ENCODE measurements at places on chromosomes 16 and 17. TPM values are rescaled to one million over a fixed set of nuclear protein-coding genes. Genes with fewer than 3 reads are reported as not detected.

- DNase-seq, result peak; percentile 83
These were observed 519.4 kb upstream of the WSB1 start for GRCh38 chr17:26774291-26775218.

The CPHXL2 gene
- total RNA-seq, result not detected

The WSCD1 gene
- total RNA-seq, result 3.9 TPM

- no peak for DNase-seq
These were observed 12.4 kb upstream of the CCR7 start for GRCh38 chr17:40577611-40578065.

- no peak for DNase-seq
These were observed 393.5 kb downstream of the UTP18 start for GRCh38 chr17:51653878-51654277.

DNA sequence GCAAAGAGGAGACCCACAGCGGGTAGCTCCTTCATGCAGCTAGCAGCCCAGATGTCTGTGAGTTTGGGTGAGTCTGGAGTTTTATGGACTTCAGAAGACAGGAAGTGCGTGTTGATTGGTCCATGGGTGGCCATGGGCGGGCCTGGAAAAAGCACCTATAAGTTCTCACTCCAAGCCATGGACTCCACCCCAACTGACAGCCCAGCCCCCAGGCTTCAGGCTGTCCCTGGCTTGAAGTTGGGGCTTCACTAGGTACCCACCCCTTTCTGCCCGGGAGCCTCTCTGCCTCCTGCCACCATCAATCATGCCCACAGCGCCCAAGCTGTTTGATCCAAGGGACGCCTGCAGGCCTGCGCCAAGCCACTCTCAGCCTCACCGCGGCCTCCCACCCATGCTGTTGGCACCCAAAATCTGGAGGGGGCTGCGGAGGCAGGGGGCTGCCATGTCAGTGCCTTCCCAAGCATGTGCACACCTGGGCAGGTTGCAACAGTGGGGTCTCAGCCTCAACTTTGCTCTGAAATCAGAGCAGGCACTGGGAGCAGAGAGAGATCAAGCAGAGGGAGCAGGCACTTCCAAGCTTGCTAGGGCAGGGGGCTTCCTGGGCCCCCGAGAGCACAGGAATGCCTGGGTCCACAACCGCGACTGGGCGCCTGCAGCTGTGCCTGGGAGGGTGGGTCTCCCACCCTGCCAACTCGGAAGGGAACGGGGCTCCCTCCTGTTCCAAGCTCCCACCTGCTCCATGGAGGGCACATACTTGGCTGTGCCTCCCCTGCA, 1503.7 kb downstream of the CDH11 start:
- DNase-seq, result no peak

DNA sequence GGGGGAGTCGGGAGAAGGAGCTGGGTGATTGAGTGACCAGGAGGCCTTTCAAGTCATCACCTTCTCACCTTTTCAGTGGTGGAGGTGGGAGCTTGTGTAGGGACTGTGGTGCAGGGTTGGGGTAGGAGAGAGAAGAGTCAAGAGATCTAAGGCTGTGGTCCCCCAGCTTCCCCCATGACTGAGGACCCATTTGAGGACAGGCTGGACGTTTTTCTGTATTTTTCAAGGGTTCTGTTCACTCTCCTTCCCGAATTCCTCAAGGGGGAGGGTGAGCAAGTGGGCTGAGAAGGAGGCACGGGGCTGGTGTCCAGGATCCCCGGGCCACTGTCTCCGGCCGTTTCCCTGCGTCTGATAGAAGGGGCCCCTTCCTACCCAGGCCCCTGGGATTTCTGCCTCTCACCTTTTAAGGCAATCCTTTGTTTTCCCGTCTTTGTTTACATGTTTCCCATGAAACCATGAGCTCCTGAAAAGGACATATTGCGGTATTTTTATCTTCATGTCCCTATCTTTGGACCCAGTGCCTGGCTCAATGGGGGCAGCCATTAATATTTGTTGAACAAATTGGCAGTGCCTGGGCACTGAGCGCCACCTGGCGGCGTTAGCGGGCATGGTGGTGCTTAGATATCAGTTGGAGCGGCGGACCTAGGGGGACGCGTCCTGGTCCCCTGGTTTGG, 9.2 kb upstream of the CD300A start:
- no peak for DNase-seq

DNA sequence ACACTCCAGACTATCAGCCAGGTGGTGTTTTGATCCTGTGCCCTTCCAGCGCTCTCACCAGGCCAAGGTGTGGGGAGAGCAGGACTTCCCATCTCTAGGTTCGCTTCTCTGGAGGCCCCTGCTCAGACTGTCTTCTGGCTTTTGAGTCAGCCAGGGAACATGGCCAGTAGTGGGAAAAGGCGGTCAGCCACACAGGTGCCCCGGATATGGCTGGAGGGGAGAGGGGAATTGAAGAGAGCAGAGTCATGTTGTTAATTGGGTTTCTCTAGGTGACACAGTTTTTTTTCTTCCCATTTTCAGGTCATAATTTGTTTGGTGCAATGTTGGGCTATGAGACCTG, 1.5 kb downstream of the MINK1 start:
- no peak for DNase-seq

DNA sequence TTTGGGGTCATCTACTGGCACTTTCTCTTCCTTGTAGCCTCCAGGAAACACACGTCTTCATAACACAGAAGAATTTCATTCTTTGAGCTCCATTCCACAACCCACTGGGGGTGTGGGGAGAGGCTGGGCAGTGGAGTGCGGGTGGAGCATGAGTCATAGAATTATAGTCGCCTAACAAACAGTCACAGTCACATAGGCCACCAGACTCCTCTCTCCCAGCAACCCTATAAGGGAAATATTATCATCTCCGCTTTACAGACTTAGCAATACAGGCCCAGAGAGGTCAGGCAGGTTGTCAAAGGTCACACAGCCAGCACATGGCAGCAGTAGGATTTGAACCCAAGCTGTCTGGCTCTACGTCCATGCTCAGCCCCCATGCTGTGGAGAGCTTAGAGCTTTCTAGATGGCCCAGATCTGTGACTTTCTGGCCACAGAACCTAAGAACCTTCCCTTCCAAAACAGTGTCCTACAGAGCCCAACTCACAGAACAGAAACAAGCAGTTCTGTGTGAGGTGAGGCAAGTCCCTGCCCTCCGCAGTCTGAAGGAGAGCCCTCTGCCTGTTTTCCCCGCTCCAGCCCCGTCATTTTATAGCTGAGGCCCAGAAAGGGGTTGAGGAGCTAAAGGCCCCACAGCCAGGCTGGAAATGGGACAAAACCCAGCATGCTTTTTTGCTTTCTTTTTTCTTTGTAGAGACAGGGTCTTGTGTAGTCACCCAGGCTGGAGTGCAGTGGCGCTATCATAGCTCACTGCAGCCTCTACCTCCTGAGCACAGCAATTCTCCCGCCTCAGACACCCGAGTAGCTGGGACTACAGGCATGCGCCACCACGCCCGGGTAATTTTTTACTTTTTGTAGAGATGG, 10.7 kb upstream of the LITAF start:
- no peak for DNase-seq

DNA sequence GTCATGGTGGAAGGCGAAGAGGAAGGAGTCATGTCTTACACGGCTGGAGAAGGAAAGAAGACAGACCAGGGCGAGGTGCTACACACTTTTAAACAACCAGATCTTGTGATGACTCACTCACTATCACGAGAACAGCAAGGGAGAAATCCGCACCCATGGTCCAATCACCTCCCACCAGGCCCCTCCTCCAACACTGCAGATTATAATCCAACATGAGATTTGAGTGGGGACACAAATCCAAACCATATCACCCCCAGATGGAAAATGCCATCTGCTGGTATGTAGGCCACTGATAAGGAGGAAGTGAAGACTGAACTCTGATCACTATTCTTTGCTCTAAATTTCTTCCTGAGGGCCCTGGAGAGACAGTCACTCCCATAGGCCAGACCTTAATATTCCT, 7.5 kb upstream of the ITGAX start:
- DNase-seq, result no peak

DNA sequence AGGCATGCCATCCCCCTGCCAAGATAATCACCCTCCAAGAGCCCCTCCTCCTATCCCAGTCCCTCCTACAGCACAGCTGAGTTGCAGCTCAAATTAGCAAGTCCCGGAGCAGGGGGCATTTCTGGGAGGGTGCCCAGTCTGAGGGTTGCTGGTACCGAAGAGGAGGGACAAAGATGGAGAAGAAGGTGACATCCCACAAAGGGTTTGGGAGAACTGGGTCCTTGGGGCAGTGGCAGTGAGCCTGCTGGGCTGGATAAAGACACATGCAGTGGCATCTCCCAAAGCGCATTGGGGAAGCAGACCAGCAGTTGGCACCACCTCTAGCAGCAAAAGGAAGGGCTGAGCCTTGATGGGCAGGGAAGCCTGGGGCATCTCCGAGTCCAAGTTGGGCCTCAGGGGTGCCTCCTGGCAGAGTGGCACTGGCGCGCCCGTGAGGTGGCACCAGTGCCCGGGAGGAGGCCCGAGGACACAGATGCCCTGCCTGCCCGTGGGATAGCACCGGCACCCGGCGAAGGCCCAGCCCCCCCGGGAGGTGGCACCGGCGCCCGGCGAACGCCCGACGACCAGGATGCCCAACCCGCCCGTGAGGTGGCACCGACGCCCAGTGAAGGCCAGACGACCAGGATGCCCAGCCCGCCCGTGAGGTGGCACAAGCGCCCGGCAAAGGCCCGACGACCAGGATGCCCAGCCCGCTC, 622 bp downstream of the TOM1L2 start:
- no peak for DNase-seq

The HS3ST3A1 gene
- 0.22 TPM for total RNA-seq

The MEIOC gene
- not detected for total RNA-seq

DNA sequence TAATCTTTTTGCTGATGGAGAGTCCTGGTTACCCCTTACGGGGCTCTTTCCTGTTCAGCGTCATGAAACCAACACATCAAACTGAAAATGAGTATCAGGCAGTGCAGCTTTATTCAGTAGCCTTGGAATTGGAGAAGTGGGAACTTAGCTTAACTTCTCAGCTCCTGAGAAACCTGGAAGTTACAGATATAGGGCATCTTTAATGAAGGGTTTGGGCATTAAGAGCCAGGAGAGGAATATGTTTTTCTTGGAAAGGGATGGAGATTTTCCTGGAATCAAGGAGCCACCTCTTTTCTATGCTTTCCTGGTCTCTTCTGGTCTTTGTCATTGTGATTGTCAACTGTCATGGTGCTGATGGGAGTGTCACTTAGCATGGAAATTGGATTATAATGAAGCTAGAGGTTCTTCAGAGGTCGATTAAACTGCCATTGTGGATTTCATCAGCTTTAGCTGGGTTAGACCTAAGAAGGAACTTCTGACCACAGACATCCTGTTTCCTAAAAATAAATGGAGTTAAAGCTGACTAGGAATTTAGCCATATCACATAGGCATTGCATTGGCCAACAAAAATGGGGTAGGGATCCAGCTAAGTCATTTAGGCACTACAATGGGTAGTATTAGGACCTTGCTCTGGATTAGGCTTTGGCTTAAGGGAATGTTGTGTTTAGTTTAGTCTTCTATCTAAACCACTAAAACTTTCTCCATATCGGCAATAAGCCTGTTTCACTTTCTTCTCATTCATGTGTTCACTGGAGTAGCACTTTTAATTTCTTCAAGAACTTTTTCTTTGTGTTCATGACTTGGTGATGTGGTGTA, 186.4 kb downstream of the BCAS3 start:
- no peak for DNase-seq

DNA sequence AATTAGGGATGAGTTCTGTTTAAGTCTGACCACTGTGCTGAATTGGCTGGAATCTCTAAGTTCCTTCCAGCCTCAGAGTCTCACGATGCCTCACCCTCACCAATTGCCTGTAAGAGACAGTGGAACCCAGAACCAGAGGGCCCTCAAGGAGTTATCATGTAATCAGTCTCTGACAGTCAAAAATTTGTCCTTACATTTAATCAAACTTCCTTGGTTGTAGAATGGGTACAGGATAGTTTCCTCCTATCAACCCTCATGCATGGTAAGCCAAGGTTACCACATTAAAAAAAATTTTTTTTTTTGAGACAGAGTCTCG, 83.2 kb downstream of the CDK5R1 start:
- DNase-seq, result no peak

GRCh38 chr16:81817789-81818567, 38.9 kb downstream of the PLCG2 start:
- no peak for DNase-seq

DNA sequence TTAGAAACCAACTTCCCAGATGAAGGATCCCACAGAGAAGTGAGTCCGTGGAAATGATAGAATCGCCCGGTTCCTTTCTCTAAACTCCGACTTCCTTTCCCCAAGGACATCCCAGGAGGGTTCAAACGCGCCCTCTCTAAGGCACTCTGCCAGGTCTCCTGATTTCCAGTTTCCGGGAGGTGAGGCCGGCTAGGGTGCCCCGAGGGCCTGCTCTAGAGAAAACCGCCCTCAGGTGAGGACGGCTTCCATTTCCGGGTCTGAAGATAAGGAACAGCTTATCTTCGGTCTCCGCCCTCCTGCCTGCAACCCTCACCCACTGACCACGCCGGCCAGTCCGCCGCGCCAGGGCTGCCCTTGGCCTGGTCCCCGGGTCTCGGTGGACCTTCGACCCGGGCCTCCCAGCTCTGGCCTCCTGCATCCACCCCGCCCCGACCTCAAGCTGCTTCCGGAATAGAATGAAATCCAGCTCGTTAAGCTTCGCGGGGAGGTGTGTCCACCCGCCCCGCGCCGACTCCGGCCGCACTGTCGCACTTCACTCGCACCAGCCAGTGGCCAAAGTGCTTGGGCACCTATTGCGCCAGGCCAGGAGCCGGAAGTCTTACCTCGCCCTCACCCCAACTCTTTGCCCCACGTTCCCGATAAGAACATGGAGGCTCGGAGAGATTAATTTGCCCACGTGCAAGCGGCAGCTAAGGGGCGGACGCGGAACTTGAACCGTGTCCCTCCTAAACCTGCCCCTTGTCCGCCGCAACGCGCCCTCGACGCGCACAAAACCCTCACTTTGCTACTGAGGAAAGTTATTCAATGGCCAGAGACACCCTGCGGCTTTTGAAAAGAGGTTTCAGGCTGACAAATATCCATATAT, 836 bp upstream of the MMP15 start:
- no peak for DNase-seq

The SULT1A2 gene
- 2.5 TPM for total RNA-seq

DNA sequence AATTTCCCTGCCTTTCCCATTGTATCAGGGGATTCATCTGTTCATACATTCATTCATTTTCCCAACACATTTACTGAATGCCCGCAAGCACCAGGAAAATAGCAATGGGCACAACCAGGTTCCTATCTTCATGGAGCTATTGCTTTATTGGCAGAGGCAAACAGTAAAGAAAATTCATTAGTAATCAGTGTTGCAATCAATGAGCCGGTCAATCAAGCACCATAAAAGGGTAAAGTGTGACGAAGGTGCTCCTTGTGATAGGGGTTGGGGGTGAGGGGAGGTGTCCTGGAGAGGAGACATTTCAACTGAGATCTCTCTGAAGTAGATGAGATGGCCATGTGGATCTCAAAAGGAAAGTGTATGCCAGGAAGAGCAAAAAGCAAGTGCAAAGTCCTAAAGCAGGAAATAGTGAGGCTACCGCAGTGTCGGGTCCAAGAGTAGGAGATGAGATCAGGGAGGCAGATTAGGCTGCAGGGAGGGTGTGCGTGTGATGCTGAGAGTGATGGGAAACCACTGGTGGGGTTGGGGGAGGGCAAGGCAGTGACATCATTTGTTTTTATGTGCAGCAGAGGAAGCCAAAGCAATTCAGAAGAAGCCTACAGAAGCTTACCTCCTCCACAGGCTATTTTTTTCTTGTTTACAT, 28.4 kb downstream of the CDH13 start:
- DNase-seq, result no peak

Data from mesenteric fat pad (tissue), 1 donor.